ENCODE measurements at places on chromosomes 3 and 15. TPM values are rescaled to one million over a fixed set of nuclear protein-coding genes. Genes with fewer than 3 reads are reported as not detected.

WDR49 gene
- not detected for total RNA-seq

FOXL2 gene
- total RNA-seq: 4.2 TPM

MESP2 gene
- 0.50 TPM for total RNA-seq

SIDT1 gene
- 0.52 TPM for total RNA-seq

ECE2 gene
- not detected for total RNA-seq

GPR62 gene
- not detected for total RNA-seq

ANKRD63 gene
- total RNA-seq: 0.20 TPM

CHRNB4 gene
- 1.3 TPM for total RNA-seq

PLSCR2 gene
- 0.11 TPM for total RNA-seq

GCSAM gene
- not detected for total RNA-seq

CEP70 gene
- total RNA-seq: 11.0 TPM

RHOA gene
- total RNA-seq: 500 TPM

IP6K1 gene
- 23.7 TPM for total RNA-seq

TAGLN3 gene
- total RNA-seq: not detected

MED12L gene
- 0.41 TPM for total RNA-seq

CFAP20DC gene
- total RNA-seq: 2.1 TPM

KBTBD13 gene
- total RNA-seq: not detected

AHSG gene
- 0.09 TPM for total RNA-seq

CLDN18 gene
- not detected for total RNA-seq

CYFIP1 gene
- 94.3 TPM for total RNA-seq

ROPN1 gene
- total RNA-seq: not detected

KLHDC8B gene
- total RNA-seq: 6.0 TPM

TICRR gene
- 10.1 TPM for total RNA-seq

OR5AC2 gene
- total RNA-seq: not detected

MRPL47 gene
- total RNA-seq: 46.4 TPM
